ENCODE measurements at places on chromosomes 16 and 17. TPM values are rescaled to one million over a fixed set of nuclear protein-coding genes. Genes with fewer than 3 reads are reported as not detected.

GRCh38 chr16:1654505-1655268 is 23.4 kb upstream of the JPT2 start:
- no peak for DNase-seq

DNA sequence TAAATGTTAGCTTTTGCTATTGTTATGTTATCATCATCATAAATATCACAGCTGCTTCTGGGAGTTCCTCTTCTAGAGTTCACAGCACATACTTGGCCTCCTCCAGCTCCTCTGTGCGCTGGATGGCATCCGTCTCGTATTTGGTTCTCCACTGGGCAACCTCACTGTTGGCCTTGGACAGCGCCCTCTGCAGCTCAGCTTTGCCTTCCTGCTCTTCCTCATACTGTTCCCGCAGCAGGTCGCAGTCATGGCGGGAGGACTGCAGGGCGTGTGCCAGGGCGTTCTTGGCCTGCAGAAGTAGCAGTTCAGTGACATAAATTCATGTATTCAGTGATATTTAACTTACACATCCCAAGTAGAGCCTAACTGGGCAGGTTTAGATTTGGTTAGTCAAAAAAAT is 23.4 kb downstream of the MYH8 start:
- no peak for DNase-seq

- no peak for DNase-seq
Measured at GRCh38 chr16:28606291-28607115, 3.3 kb downstream of the SULT1A1 start.

DNA sequence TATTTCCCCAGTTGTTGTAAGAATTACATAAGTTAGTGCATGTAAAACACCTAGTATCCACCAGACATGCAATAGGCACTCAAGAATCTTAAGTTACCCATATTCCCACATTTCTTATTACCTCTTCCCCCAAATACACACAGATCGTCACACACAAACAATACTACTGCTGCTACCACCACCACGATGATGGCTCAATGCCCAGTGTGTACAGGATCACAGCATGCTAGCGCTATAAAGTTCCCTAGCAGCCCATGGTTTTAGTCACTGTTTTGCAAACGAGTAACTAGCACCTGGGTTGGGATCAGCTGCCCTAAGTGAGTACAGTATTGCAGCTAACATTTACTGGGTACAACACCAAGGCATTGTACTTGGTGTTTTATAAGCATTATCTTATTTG is 411.7 kb downstream of the UTP18 start:
- DNase-seq = no peak

GRCh38 chr16:51056331-51056730 is 94.7 kb downstream of the SALL1 start:
- no peak for DNase-seq

- DNase-seq = no peak
Measured at GRCh38 chr16:14155572-14156190, 84.6 kb downstream of the MRTFB start.

GRCh38 chr17:19464031-19465026 is 53.3 kb downstream of the RNF112 start:
- no peak for DNase-seq

- DNase-seq = peak; percentile 81
Measured at GRCh38 chr16:24635900-24636610, 93.4 kb upstream of the TNRC6A start.

GRCh38 chr17:80649672-80650330 is 105.2 kb downstream of the RPTOR start:
- DNase-seq = peak; percentile 87

DNA sequence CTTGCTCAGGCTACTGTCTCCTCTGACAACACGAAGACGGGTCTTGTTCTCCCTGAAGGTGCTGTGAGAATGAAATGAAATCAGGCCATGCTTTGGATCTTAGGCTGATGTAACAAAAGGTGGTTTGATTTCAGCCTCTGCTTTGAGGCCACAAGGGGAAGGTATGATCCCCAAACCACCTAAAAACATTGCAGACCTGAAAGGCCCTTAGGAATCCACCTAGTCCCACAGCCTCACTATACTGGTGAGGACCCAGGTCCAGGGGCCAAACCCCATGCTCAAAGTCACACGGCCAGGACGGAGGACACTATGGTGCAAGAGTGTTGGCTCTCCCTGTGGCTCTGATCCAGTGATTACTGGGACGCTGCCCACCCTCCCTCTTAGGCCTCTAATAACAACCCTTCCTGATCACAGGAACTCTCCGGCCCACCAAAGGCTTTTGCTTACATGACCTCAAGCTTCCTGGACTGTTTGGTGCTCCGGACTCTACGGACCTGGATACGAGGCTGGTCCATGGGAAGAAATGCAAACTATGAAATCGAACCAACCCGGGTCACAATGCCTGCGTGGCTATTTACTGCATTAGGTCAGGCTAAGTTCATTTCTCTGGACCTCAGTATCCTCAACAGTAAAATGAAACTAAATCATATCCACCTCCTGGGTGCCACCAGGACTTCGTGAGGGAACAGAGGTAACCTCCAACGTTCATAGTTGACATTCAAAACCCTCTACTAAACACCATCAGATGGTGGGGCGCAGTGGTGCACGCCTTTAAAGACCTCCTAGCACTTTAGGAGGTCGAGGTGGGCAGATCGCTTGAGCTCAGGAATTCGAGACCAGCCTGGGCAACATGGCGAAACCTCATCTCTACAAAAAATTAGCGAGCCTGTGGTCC is 1.5 kb downstream of the TRIM25 start:
- peak; percentile 71 for DNase-seq

GRCh38 chr16:17387256-17387655 is 83.5 kb downstream of the XYLT1 start:
- no peak for DNase-seq

DNA sequence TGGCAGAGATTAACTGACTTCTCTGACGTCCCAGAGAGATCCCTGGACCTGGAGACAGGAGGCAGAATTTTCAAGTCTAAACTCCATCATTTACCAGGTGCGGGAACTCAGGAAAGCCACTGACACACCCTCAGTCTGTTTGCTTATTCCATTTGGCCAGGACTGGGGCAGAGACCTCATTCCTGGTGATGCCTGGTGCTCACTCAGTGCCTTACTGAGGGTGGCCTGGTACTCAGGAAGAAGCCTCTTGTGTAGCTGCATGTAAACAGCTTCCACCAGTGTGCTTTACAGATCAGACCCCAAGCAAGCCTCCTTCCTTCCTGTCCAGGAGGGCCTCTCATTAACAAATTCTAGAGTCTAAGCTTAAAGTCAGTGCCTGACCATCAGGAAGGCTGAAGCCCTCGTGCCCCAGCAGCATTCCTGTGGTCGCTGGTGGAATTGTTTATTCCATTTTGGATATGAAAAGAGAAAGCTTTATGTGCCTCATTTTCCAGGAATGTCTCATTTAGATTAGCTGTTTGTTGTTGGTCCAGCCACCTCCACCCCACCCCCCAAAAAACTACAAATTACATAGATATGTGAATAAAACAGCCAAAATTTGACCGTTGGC is 236.1 kb upstream of the CDH5 start:
- no peak for DNase-seq

DNA sequence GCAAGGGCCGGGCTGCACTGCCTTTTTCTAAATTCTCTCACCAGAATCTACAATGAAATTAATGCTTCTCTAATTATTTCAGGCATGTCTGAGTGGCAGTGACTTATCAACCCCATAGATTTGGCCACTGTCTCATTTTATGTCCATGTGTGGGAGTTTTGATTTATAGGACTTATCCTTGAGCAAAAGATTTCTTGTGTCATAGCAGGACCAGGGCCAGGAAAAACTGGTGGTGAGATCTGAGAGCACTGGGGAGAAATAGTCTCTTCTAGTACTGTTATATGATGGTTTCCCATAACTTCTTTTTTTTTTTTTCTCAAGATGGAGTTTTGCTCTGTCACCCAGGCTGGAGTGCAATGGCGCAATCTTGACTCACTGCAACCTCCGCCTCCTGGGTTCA is 1.5 kb upstream of the KRT23 start:
- DNase-seq = no peak

DNA sequence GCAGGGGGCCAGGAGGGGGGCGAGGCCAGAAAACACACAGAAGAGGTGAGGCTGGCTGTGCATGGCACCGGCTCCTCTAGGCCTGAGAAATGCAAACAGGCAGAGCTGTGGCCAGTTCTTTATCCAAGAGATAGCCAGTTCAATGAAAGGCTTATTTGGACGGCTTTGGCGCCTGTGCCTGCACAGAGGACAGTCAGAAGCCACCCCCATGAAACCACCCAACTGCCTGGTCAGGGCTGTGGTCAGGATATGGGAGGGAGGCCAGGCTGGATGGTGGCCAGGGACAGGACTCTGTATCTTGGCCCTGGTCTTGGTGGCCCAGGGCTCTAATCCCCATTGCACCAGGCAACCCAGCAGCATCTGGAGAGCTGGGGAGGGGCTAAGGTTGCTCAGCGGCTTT is 24.5 kb upstream of the GPRC5C start:
- no peak for DNase-seq

- peak; percentile 83 for DNase-seq
Measured at GRCh38 chr16:81778861-81779535, at the start of gene PLCG2. PLCG2 (plus strand) TSS chr16:81779291; CDS start chr16:81785990, 6,699 bp downstream.

DNA sequence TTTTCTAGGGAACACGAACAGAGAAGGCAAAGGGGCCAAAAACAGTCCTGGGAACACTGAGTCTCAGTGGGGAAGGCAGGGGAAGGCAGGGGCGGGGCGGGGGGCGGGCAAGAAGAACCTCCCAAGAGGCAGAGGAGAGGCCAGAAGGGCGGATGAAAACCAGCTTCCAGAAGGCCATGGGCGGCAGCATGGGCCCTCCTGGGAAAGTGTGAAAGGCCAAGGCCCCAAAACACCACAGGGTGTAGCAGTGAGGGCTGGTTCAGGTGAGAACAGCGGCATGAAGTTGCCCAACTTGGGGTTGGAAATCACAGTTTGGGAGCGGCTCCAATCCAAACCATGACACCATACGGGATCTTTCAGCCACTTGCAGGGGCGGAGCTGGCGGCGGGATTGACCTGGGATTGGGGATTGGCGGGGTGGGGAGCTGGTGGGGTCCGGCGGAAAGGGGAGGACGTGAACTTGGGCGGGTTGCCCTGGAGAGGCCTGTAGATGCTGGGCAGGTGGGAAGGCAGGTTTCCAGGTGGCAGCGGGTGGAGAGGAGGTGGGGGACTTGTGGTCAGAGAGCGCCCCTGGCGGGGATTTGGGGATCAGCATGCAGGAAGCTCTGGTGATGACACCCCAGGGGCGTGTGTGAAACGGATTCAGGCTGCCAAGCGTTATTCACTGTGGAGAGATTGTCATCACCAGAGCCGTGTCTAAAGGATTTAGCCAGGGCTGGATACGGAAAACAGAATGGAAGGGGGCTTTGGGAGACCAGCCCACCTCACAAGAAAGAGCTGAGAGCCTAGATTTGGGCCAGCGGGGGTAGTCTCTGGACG is 80.9 kb downstream of the ARHGAP23 start:
- DNase-seq = peak; percentile 86

DNA sequence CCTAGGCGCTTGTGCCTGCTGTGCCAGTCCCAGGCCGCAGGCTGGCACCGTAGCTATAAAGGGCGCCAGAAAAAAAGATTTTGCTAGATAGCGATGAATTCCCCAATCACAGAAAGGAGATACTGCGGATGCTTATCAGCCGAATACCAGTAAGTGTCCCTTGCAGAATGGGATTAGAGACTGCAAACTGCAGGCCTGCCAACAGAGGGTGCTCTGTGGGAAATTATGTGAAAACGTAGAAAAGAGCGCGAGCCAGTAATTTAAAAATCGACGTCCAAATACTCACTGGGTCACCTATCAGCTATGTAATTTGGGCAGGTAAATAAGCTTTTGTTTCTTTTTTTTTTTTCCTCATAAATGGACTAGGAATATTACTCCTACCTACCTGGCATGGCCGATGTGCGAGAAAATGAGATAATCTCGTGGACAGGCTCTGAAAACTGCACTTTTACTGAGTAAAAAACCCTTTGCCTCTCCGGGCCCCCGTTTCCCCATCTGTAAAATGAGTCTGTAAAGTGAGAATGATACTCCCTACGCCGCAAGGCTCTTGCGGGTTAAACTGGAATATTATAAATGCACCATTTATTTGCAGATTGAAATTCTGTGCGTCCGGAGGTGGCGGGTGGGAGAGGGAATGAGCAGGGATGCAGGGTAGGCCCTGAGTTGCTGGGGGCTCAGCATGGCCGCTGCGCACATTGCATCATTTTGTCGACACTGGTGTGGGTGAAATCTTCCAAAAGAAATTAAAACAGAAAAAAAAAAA is 1.2 kb upstream of the COG1 start:
- DNase-seq = peak; percentile 71

DNA sequence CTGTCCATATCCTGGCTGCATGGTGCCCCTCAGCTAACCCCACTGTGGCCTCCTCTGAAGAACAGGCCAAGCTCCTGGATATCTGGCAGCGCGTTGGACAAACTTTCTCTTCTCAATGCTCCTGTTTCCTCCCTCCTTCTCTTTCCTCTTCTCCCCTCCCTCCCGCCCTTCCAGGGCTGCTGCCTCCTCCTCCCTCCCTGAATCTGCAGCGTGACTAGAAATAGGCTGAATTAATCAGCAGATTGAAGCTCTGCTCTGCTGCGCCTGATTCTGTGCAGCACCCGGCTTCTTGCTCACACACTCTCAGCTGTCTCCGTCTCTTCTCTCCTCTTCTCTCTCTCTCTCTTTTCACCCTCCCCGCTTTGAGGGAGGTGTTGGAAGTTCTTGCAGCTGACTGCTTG is 19.8 kb downstream of the TMEM94 start:
- DNase-seq = no peak

GRCh38 chr17:40399185-40399584 is 18.5 kb downstream of the TOP2A start:
- no peak for DNase-seq

- DNase-seq = no peak
Measured at GRCh38 chr16:24896439-24896838, 50.7 kb downstream of the SLC5A11 start.

GRCh38 chr16:9657641-9658040 is 524.6 kb downstream of the GRIN2A start:
- DNase-seq = no peak

GRCh38 chr17:8831234-8831849 is 32.2 kb upstream of the MFSD6L start:
- DNase-seq = no peak

The EPX gene
- total RNA-seq = not detected

The CLEC3A gene
- not detected for total RNA-seq

The CES1 gene
- 122 TPM for total RNA-seq

The DHRS7C gene
- 159 TPM for total RNA-seq

The SNF8 gene
- 109 TPM for total RNA-seq

The CD300E gene
- 1.4 TPM for total RNA-seq

The CSNK1D gene
- 63.6 TPM for total RNA-seq

The CORO6 gene
- total RNA-seq = 67.0 TPM

The NARF gene
- total RNA-seq = 63.7 TPM

The FOXJ1 gene
- total RNA-seq = not detected

The TBC1D26 gene
- not detected for total RNA-seq
